Activated naive CD4-positive, alpha-beta T cell treated with anti-CD3 and anti-CD28 coated beads, Interleukin-2, amount 50 U/mL, for 72 hours (primary cell): ENCODE measurements at places on chromosomes 11 and 22. TPM values are rescaled to one million over a fixed set of nuclear protein-coding genes. Genes with fewer than 3 reads are reported as not detected.

- no peak for DNase-seq
Observed at GRCh38 chr22:22974795-22975580, 87.4 kb downstream of the IGLL5 start.

DNA sequence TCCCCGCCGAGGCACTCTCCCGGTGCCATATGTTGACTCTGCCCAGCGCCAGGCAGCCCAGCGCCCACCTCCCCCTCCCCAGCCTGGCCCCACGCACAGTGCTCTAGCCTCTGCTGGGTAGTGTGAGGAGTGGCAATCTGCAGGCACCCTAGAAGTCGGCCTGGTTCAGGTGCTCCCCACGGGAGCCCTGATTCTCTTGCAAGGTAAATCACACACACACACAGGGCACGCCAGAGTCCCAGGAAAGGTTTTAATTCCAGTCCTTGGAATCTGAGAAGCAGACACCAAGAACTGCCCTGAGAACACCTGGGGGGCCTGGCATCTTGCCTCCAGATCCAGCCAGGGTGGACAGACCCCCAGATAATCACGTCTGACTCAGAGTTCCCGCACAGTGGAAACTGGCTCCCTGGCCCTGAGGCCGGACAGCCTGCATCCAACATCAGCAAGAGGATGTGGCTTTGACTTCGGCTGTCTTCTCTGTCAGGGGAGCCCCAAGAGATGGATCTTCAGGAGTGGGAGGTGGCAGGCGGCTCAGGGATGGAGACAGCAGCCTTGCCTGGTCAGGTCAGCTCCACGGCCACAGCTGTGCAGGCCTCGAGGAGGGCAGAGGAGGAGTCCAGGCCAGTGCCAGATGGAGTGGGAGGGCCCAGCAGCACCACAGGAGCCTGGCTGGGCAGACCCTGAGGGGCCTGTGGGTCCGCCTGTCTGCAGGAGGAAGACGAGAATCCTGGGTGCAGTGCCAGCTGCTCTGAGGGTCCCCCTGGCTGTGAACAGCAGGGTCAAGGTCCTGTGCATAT lies 1.1 kb upstream of the RIN1 start:
- DNase-seq: no peak

DNA sequence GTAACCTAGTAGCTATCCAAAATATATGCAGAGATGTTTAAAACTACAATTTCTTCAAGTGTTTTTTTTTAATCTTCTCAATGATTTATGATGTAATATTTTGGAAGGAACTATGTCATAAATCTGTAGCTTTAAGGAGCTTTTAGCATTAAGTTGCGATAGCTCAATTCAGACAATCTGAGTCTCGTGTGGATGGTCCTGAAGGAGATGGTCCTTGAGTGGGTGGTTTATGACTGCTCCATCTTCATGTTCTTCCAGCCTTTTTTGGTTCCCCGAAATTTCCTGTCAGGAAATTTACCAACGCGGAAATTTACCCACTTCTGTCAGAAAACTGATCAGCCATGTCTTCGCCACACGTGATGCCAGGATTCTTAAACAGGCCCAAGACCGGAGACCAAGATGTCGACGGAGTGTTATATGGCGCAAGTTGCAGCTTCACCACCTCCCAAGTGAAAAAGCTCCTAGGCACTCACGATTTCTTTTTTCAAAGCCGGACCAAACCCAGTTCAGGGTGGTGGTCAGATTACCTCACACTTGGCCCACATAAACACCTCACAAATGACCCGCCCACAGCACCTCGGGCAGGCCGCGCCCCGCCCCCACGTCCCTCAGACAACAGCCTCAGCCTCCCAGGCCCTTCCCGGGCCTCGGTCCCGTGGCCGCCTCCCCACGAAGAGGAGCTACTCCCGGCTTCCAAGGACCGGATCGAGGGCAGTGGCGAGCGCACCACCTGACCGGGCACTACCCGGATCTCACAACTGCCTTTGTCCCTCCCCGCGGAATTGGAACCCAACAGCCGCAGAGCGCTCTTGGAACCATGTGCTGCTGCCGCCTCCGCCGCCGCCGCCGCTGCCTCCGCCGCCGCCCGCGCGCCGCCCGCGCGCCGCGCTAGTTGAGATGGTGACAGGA lies at the start of gene MORC2:
MORC2 (minus strand) TSS at position 760 of the 909 bp plus-strand sequence. CDS start 885 bp downstream, outside the sequence.
- no peak for DNase-seq

GRCh38 chr11:34002420-34002819 lies 49.1 kb upstream of the CAPRIN1 start:
- no peak for DNase-seq

DNA sequence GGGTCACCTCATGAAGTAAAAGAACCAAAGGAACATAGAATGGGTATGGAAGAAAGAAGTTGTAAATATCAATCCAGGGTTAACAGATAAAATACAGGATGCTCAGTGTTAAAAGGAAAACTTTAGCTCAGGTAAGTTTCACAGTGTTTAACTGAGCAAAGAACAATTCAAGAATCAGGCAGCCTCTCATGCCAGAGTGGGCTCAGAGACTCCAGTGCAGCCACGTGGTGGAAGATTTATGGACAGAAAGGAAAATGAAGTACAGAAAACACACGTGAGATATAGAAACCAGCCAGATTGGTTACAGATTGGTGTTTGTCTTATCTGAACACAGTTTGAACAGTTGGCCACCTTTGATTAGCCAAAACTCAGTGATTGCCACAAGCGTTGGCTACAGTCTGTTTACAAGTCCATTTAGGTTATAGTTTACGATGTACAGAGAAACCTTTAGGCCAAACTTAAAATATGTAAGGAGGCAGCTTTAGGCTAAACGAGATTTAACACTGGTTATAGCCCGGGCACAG lies 9.1 kb downstream of the AP5B1 start:
- no peak for DNase-seq

- DNase-seq: no peak
Observed at GRCh38 chr11:76629853-76630599, 40.5 kb downstream of the LRRC32 start.

GRCh38 chr22:33726294-33726734 lies 194.0 kb downstream of the LARGE1 start:
- DNase-seq: no peak

DNA sequence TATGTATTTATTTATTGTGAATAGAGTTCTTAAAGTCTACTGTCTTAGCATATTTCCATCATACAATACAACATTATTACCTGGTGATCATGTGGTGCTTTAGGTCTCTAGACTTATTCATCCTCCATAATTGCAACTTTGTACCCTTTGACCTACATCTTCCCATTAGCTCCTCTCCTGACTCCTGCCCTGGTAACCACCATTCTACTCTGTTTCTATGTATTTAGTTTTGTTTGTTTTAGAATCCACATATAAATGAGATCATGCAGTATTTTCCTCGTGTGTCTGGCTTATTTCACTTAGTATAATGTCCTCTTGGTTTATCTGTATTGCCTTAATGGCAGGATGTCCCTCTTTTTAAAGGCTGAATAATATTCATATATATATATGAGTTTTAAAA lies 22.7 kb downstream of the NCAM1 start:
- DNase-seq: no peak

DNA sequence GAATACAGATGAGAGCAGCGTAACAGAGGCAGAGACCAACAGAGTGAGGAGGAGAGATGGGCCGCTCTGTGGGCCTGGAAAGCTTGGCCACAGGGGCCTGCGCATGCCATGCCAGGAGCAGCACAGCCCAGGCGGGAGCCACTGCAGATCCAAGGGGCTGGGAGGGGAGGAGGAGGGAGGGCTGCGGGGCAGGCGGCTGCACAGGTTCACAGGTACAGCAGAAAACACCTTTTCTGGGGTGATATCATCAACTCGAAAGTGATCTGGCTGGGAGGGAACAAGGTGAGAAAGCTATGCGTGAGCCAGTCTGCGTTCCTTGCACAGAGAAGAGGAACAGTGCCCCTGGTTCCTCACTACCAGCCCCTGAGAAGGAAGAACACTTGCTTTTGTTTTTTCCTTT lies 14.8 kb downstream of the VPS37C start:
- no peak for DNase-seq

DNA sequence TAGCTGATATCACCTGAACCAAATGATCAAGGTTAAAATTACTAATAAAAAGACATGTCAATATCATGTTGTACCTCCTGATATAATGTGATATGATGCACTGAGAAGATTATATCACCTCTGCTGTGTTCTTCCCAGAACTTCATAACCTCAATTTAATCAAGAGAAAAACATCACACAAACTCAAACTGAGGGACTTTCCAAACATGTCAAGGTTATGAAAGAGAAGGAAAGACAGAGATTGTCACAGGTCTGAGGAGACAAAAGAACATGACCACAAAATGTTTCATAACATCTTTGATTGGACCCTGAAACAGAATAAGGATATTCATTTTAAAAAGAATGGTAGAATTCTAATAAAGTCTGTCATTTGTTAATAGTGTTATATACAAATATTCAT lies 43.0 kb upstream of the CFAP300 start:
- no peak for DNase-seq

- DNase-seq: no peak
Observed at GRCh38 chr22:20089977-20090729, 10.1 kb downstream of the DGCR8 start.

DNA sequence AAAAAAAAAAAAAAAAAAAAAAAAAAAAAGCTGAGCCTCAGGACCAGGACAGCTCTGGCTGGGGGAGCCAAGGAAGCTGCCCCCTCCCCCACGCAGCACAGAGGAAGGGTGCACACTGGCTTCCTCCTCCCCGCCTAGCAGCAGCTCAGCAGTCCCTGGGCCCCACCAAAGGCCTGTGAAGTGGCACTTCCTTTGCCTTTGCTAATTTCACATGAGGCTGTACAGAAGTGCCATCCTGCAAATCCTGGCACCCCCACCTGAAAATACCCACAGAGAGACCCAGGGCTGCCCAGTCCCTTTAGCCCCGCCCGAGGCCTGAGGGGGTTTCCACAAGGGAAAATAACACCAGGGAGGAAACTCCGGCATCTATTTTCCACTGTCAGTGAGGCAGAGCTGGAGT lies 3.9 kb downstream of the RHOG start:
- peak; percentile 71 for DNase-seq

DNA sequence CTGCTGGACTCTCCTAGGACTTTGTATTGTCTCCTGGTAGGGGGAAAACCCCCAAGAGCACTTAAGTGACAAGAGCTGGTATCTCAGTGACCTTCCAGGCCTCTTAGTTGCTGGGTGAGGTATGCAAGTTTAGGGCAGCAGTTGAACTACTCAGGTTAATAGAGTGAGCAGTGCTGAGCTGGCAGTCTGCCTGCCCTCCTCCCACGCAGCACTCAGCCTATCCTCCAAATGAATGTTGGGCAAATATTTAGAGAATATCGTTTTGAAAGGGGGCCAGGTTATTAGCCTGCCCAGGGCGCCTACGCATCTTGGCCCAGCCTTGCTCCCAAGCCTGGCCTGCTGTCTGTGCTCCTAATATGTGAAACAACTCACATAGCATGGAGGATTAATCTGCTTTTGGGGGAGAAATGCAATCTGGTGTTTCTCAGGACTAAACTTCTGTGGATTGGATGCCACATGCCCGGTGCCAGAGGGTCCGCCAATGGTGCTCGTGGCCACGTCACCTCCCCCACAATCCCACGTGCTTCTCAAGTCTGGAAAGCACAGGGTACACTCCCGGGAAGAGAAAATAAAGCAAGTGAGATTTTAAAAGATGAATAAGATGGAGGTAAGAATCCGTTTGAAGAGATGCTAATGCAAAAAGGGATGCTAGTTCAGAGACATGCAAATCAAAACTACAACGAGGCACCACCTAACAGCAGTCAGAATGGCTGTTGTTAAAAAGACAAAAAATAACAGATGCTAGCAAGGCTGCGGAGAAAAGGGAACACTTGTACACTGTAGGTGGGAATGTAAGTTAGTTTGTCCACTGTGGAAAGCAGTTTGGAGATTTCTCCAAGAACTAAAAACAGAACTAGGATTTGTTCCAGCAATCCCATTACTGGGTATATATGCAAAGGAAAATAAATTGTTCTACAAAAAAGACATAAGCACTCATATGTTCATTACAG lies 67.7 kb downstream of the SPON1 start:
- no peak for DNase-seq

DNA sequence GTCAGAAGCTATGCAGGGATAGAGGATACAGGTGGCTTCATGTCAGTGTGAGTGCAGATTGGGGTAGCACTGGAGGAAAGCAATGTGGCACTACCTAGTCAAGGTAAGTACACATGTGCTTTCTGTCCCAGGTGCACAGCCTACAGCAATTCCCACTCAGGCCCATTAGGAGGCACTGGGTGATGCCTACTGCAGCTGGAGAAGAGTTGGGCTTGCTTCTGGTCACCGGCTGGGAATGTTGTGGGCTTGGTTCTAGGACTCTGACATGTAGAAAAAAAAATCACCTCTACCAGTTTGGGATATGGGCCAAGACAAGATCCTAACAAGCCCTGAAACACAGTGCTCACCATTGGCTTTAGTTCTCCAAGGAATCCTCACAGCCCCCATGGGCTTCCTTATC lies 69.7 kb downstream of the TENM4 start:
- DNase-seq: no peak

GRCh38 chr11:48101958-48102357 lies 114.7 kb upstream of the OR4B1 start:
- no peak for DNase-seq

GRCh38 chr11:133810766-133811165 lies 34.5 kb downstream of the SPATA19 start:
- no peak for DNase-seq

- peak; percentile 88 for DNase-seq
Observed at GRCh38 chr11:116276051-116277044, 496.4 kb downstream of the BUD13 start.

GRCh38 chr22:46902436-46902835 lies 140.0 kb downstream of the TBC1D22A start:
- DNase-seq: no peak

DNA sequence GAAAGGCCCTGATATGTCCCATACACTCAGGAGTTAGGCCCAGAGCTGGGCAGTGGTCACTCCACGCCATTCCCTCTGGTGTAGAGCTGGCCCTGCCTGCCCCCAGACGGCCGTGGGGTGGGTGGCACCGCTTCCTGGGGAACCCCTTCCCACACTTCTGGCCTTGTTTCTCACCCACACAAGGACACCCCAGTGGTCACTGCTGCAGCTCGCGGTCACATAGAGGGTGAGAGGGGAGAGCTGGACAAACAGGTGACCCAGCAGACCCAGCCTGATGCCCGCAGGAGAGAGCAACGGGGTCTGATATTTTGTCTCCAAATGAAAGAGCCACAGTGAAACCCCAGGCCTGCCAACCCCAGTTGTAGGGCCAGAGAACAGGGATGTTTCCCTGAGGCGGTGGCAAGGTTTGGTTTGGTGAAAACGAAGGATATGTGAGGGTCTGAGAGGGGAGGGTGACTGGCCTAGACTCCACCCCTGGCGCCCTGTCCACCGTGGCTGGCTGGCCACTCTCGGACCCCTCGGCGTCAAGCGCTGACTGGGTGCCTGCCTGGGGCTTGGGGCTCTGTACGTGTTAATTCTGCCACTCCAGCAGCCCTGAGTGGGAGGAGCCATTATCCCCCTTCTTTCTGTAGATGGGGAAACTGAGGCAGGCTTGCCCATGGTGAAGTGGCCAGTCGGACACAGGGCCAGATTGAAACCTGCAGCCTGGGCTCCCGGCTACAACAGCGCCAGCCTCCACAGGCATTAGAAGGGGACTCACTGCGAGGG lies 71.0 kb upstream of the PPARA start:
- no peak for DNase-seq

Gene PLEKHA7
- total RNA-seq: 3.6 TPM

Gene GRK3
- 13.6 TPM for total RNA-seq

Gene SLC16A8
- not detected for total RNA-seq

Gene SMC1B
- 0.80 TPM for total RNA-seq

Gene CHADL
- 0.20 TPM for total RNA-seq

Gene MS4A14
- not detected for total RNA-seq

Gene NXPE4
- total RNA-seq: not detected
